ENCODE measurements at places on chromosomes 5 and 9. TPM values are rescaled to one million over a fixed set of nuclear protein-coding genes. Genes with fewer than 3 reads are reported as not detected.

The RNF208 gene
- total RNA-seq: 10.4 TPM

The PCDHGB6 gene
- not detected for total RNA-seq

The FCN2 gene
- not detected for total RNA-seq

The SPAG8 gene
- 0.63 TPM for total RNA-seq

The POLR3G gene
- 27.1 TPM for total RNA-seq

The TDRD7 gene
- 4.0 TPM for total RNA-seq

The RLN2 gene
- 4.0 TPM for total RNA-seq

The NEK6 gene
- total RNA-seq: 21.8 TPM

The HBEGF gene
- 6.4 TPM for total RNA-seq

The ETF1 gene
- total RNA-seq: 161 TPM

DNA sequence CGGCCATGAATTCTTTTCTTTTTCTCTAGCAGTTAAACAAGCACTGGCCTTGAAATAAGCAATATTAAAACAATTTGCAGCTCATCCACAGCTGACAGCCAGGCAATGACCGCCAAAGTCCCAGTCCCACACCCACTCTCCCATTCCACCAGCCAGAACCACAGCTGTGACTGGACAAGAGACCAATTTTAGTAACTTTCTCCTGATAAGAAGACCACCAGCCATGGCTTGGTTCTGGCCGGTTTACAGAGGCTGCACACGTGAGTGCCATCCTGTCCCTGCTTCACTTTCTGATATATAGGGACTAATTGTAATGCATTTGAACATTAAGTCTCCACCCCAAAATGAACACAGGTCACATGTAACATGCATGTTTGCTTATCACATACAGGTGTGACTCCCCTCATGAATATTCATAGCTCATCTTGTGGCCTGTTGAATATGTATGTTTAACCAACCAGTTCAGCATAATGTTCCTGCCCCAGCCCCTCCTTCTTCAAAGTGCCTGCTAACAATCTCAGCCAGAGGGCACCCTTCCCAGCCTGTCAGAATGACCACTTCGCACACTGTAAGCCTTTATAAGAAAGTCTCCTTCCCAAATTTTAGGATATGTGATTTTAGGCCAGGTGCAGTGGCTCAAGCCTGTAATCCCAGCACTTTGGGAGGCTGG, 23.9 kb upstream of the FANCC start:
- H3K27ac ChIP-seq: no peak overlapping the region
- peaks cover 2% of the 10 kb centered on the region for H3K27me3 ChIP-seq
- no peak for DNase-seq
- H3K4me1 ChIP-seq: peaks cover 5% of the 10 kb centered on the region
- no peak overlapping the region for H3K4me3 ChIP-seq

- H3K27ac ChIP-seq: no peak overlapping the region
- H3K27me3 ChIP-seq: no peaks in the 10 kb centered on the region
- no peak for DNase-seq
- H3K4me3 ChIP-seq: no peak overlapping the region
- peaks cover 2% of the 10 kb centered on the region for H3K4me1 ChIP-seq
Observed at GRCh38 chr9:20980832-20981455, 50.5 kb downstream of the HACD4 start.

GRCh38 chr5:132058646-132059042, 1.8 kb upstream of the IL3 start:
- peak; percentile 0 for DNase-seq
- H3K4me1 ChIP-seq: peaks cover 37% of the 10 kb centered on the region
- H3K27ac ChIP-seq: no peak overlapping the region
- H3K4me3 ChIP-seq: no peak overlapping the region

- H3K27me3 ChIP-seq: no peaks in the 10 kb centered on the region
- no peaks in the 10 kb centered on the region for H3K36me3 ChIP-seq
- no peak overlapping the region for H3K4me3 ChIP-seq
- no peaks in the 10 kb centered on the region for H3K4me1 ChIP-seq
- DNase-seq: no peak
Observed at GRCh38 chr5:133461796-133462516, 150.4 kb downstream of the FSTL4 start.

DNA sequence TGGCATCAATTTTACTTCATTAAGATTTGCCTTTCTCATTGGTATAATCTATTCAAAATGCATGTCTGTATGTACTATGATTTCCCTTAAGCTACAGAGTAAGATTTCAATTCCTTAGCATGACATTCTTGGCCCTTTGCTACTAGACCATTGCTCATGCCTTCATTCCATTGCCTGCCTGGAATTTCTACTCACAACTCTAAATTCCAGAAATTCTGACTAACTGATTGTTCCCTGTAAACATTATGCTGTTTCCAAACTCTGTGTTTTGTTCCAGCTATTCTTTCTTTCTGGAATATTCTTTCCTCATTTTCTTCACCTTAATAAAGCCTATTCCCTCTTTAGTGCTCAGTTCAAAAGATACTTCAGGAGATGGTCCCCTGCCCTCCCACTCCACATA, 568.8 kb upstream of the SEMA6A start:
- H3K27ac ChIP-seq: no peak overlapping the region
- no peaks in the 10 kb centered on the region for H3K27me3 ChIP-seq
- H3K4me3 ChIP-seq: no peak overlapping the region
- DNase-seq: no peak
- no peaks in the 10 kb centered on the region for H3K36me3 ChIP-seq

- H3K4me1 ChIP-seq: peaks cover 12% of the 10 kb centered on the region
- H3K4me3 ChIP-seq: no peak overlapping the region
- H3K27ac ChIP-seq: peak overlapping the region; percentile 6
- peaks cover 51% of the 10 kb centered on the region for H3K36me3 ChIP-seq
- no peaks in the 10 kb centered on the region for H3K27me3 ChIP-seq
- no peak for DNase-seq
Observed at GRCh38 chr9:129810788-129811187, 7.8 kb downstream of the TOR1B start.

GRCh38 chr5:163916376-163916775, 411.0 kb downstream of the MAT2B start:
- no peaks in the 10 kb centered on the region for H3K27me3 ChIP-seq
- no peak for DNase-seq
- no peak overlapping the region for H3K4me3 ChIP-seq
- no peaks in the 10 kb centered on the region for H3K36me3 ChIP-seq
- no peak overlapping the region for H3K27ac ChIP-seq

DNA sequence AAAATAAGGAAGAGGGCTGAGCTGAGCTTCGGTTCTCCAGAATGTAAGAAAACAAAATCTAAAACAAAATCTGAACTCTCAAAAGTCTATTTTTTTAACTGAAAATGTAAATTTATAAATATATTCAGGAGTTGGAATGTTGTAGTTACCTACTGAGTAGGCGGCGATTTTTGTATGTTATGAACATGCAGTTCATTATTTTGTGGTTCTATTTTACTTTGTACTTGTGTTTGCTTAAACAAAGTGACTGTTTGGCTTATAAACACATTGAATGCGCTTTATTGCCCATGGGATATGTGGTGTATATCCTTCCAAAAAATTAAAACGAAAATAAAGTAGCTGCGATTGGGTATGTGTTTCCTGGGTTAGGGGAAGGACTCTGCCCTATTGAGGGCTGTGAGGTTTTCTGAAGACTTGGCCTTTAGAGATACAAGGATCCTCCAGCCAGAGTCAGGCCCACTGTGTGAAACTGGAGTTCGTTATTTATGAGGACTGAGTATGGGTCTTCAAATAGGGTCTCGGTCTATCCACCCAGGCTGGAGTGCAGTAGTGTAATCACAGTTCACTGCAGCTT, 3.8 kb downstream of the EGR1 start:
- peaks cover 28% of the 10 kb centered on the region for H3K36me3 ChIP-seq
- H3K27me3 ChIP-seq: no peaks in the 10 kb centered on the region
- H3K4me3 ChIP-seq: peak overlapping the region; percentile 82
- no peak for DNase-seq

GRCh38 chr9:114988962-114989599, 58.7 kb upstream of the TNFSF8 start:
- H3K36me3 ChIP-seq: no peaks in the 10 kb centered on the region
- H3K27ac ChIP-seq: peak overlapping the region; percentile 93
- peak overlapping the region; percentile 8 for H3K4me3 ChIP-seq
- H3K4me1 ChIP-seq: peaks cover 51% of the 10 kb centered on the region
- H3K27me3 ChIP-seq: no peaks in the 10 kb centered on the region

DNA sequence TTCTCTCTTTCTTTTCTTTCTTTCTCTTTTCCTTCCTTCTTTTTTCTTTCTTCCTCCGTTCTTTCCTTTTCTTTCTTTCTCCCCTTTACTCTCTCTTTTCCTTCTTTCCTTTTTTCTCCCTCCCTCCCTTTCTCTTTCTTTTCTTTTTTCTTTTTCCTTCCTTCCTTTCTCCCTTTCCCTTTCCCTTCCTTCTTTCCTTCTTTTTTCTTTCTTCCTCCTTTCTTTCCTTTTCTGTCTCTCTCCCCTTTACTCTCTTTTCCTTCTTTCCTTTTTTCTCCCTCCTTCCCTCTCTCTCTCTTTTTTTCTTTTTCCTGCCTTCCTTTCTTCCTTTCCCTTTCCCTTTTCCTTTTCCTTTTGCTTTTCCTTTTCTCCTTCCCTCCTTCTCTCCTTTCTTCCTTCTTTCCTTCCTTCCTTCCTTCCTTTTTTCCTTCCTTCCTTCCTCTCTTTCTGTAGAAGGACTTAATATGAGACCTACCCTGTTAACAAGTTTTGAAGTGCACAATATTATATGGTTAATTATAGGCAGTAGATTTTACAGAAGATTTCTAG, 142.7 kb upstream of the CD180 start:
- H3K27me3 ChIP-seq: peaks cover 2% of the 10 kb centered on the region
- no peak for DNase-seq
- no peaks in the 10 kb centered on the region for H3K4me1 ChIP-seq
- no peak overlapping the region for H3K27ac ChIP-seq
- H3K36me3 ChIP-seq: no peaks in the 10 kb centered on the region

DNA sequence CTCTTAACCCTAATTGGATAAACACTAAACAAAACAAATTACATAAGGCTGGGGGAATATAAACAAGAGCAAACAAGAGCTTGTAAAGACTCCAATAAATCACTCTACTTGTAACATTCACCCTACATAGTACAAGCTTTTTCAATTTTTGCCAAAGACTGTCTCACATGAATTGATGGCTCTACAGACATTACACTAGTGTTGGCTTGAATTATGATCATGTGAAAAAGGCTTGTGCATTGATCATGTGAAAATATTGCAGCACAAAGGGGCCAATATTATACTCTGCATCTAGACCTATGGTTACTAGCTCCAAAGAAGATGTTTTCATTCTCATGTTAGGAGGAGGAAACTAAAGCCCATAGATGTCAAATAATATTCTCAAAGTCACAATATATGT, 212.6 kb downstream of the MCTP1 start:
- H3K36me3 ChIP-seq: no peaks in the 10 kb centered on the region
- peaks cover 1% of the 10 kb centered on the region for H3K27me3 ChIP-seq
- H3K4me3 ChIP-seq: no peak overlapping the region
- no peaks in the 10 kb centered on the region for H3K4me1 ChIP-seq

DNA sequence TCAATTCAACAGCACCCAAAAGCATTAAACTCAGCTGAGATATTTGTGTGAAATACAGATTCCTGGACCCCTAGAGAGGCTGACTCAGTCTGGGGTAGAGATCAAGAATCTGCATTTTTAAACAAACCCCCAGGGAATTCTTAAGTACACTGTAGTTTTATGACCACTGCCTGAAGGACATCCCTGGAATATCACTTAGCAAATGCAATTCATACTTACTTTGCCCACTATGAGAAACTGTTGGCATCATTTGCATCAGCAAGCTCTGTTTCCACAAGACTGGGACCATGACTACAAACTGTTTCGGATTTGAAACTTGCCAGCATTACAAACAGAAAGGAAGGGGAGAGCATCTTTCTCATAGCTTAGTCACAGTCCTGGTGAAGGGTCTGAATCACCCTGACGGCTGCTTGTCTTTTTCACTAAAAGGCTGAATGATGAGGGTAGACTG, 63.7 kb downstream of the MLLT3 start:
- peaks cover 86% of the 10 kb centered on the region for H3K4me1 ChIP-seq
- H3K36me3 ChIP-seq: no peaks in the 10 kb centered on the region
- no peaks in the 10 kb centered on the region for H3K27me3 ChIP-seq
- H3K27ac ChIP-seq: peak overlapping the region; percentile 59

- peak overlapping the region; percentile 68 for H3K27ac ChIP-seq
- H3K36me3 ChIP-seq: no peaks in the 10 kb centered on the region
- peak overlapping the region; percentile 22 for H3K4me3 ChIP-seq
- peak; percentile 69 for DNase-seq
- peaks cover 33% of the 10 kb centered on the region for H3K4me1 ChIP-seq
- H3K27me3 ChIP-seq: no peaks in the 10 kb centered on the region
Observed at GRCh38 chr5:151234476-151235238, 10.8 kb upstream of the CCDC69 start.

DNA sequence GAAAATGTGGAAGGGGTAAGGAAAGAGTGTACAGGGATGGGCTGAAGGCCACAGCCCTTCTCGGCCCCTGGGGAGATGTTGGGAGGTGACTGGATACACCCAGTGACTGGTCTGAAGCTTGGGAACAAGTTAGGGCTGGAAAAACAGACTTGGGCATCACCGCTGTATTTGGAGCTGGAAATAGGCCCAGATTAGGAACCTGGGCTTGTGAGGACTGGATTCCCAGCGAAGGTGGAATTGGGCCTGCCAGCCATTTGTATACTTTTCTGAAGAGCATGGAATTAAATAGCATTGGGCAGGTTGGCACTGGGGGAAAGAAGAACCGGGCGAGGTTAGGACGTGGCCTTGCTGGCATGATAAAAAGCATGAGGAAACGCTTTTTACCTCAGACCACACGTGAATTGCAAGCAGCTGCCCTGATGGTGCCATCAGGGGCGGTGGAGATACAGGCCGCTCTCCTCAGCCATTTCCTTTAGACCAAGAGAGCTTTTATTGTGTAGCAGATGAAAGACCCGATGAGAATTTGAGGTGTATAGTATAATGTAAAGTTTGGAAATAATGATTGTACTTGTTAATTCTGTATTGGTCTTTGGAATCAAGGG, 37.8 kb downstream of the OTULIN start:
- H3K36me3 ChIP-seq: peaks cover 85% of the 10 kb centered on the region
- H3K4me1 ChIP-seq: peaks cover 66% of the 10 kb centered on the region

DNA sequence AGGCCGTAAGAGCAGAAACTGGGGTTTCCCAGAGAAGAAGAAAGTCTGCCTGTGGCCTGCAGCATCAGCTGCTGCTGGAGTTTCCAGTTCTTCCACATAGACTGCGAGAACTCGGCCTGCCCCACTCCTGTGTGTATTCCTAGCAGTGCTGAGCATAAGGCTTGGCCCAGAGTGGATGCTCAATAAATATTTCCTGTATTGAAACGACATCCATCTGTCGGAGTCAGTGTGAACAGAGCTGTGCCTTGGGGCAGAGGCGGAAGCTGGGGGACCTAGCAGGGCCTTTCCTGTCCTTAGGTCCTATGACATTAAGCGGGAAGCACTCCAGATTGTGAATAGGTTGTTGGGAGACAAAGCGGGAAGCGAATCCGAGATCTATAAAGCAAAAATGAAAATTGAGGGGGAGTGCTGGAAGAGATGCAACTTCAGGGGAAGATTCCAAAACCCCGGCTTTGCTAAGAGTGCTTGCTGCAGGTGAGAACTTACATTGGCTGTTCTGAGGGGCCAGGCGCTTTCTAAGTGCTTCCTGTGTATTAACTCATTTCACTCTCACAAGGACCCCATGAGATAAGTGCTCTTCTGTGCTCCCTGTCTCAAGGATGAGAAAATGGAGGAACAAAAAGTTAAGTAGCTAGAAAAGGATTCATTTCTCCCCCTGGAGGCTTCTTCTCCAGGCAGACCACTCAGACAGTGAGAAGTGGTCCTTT, 76.1 kb upstream of the CXCL14 start:
- no peaks in the 10 kb centered on the region for H3K36me3 ChIP-seq
- no peaks in the 10 kb centered on the region for H3K4me1 ChIP-seq
- no peak for DNase-seq

Measured in activated CD8-positive, alpha-beta T cell treated with anti-CD3 and anti-CD28 coated beads for 36 hours (primary cell).